ENCODE measurements at places on chromosomes 3 and 15. TPM values are rescaled to one million over a fixed set of nuclear protein-coding genes. Genes with fewer than 3 reads are reported as not detected.

DNA sequence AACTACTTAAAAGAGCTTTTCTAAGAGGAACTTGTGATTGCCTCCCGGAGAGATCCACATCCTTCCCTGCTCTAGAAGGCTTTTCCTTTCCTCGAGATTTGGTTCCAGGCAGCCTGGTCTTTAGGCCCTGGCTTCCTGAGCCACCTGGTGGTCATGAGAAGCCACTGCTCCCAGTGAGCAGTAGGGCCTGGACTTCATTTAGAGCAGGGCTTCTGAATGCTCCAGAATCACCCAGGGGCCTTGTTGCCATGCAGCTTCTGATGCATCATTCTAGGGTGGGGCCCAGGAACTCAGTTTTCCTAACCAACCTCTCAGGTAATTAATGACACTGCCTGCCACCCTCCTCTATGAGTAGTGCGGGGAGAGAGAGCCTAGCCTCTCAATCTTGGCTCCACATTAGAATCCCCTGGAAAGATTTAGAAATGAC lies 29.6 kb downstream of the PSMD6 start:
- DNase-seq, result peak; percentile 39

DNA sequence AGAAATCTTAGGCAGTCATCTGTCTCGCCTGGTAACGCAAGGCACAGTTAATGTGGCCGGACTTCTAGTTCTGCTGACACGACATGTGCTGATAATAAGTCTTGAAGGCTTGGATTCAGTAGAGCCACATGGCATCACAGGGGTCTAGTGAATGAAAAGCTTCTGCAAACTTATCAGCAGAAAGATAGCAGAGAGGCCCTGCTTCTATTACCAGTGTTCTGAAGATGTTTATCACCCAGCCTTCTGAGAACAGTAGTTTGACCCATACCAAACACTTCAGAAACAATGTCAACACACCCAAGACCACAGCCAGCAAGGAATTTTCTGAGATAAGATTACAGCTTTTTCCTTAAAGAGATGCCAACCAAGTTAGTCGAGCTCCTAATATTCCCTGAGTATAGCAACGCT lies 102.7 kb upstream of the UMPS start:
- no peak for DNase-seq

DNA sequence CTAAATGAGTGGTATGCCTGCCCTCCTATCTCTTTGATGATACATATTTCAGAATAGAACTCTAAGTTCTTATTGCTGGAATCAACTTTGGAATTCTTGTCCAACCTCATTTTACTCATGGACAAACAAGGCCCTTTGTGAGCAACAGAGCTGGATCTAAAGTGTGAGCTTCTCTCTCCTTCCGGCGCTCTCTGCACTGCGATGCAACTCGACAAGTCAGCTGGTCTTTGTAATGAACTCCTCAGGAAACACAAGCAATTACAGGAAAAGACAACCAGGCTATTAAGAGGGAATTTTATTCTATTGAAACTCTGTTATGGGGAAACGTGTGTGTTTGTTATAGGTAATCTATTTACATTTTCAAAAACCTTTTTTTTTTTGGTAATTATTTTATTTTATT lies 20.3 kb upstream of the NRROS start:
- no peak for DNase-seq

- DNase-seq, result no peak
These were observed 22.2 kb downstream of the FAM98B start for GRCh38 chr15:38476120-38476519.

DNA sequence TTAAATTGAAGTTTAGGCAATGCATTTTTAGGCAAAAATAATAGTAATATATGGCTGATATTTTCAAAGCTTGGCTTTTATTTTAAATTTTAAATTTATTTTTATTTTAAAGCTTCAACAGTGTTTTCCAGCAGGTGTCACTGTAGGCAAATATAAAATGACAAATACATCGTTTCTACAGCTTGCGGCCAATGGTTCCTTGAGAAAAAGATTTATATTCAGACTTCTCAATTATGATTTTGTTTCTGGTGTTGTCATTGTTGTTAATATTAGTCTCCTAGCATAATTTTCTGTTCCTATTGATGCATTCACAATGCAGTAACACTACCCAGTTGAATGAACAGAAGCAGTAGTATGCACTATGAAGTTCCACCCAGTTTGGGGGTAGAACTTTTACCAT lies 220.7 kb upstream of the DNAJC19 start:
- DNase-seq, result no peak

ACTL6A gene
- 72.1 TPM for total RNA-seq

DNA sequence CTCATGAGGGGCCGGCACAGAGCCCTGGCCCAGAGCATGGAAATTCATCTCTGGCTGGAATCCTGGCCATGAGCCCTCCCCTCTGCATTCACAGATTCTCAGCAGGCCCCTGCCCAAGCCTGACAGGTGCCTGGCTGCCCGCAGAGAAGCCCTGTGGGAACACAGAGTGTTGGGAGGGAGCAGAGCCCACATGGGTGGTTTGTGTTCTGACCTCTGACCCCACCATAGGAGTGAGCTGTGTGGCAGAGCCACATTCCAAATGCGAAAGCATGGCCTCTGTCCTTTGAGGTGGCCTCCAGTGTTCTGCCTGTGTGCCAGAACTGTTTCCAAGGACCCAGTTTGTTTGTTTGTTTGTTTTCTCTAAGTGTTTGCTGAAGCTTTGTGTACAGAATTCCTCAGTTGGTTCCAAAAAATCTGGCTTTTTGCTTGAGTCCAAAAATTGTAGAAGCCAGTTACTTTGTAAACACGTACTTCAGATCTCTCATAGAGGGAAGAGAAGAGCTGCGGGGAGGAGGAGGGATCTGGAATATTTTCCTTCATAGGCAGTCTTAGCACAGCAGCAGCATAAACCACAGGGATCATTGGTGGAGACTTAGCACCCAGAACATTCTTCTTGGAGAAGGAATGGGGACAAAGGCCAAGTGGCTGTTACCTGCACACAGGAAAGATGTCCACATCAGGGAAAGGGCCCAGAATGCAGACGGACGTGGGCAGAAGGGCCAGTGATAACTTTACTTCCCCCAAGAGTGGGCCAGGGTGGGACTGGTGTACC lies 36.0 kb downstream of the GRAMD2A start:
- no peak for DNase-seq

GPR160 gene
- total RNA-seq, result 9.7 TPM

- DNase-seq, result no peak
These were observed 2.4 kb upstream of the PPP1R14D start for GRCh38 chr15:40830884-40831283.

- DNase-seq, result no peak
These were observed 54.4 kb downstream of the WWTR1 start for GRCh38 chr3:149603126-149604074.

DNA sequence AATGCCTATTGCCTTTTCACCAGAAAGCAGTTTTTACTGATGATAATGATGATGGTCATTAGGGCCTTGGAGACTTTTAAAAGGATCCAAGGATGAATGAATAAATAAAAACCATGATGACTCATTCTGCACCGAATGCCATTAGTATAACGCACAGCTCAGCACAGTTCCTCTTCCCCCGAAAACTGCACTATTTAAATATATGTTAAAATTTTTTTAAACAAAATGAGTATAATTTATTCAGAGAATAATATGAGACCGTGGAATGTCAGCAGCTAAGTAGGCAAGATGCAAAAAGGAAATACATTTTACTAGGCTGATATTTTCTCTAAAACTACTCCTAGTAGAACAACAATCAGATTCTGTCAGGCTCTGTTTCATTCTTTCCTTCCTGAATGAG lies 83.4 kb upstream of the NANOGP8 start:
- DNase-seq, result no peak

GABRG3 gene
- total RNA-seq, result not detected

DNA sequence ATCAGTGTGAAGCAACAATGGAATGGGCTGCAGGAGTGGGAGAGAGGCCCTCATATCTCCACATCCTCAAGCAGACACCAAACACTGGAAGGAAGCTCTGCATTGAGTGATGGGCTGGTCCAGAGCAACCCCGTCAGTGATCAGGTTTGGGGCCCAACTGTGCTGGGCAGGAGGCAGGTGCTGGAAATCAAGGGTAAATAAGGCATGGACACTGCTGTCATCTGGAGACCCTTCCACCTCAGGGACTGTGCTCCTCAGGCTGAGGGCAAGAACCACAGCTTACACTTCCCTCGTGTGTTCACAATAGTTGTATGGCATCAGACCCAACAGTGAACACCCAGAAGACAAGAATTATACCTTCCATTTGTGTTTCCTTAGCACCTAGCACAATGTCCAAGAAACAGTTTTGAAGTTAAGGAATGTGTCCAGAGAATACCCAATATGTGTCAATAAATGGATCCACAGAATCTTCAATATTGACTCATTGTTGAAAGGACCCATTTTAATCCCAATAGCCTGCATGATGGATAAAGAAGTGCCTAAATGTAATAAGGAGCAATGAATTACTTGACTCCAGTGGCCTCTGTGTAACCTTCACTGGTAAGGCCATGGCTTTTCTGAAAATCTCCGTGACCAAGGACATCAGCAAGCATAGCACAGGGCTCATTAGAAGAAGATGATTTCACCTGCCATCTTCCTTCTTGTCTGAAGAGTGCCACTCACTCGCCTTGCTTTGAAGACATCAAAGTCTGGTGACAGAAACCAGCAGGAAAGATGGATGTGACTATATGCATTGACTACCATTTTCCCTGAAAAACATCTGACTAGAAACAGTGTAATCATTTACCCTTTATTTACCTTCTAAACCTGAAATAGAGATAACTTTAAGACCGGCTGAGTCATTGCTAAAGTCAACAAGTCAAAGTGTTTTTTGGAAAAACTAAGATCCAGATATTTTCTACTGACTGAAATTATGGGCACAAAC lies 7.0 kb upstream of the AHSG start:
- DNase-seq, result no peak

GRCh38 chr3:42823351-42823750 lies 14.1 kb downstream of the ACKR2 start:
- no peak for DNase-seq

GRCh38 chr3:123061856-123062255 lies 5.0 kb upstream of the PDIA5 start:
- no peak for DNase-seq

- no peak for DNase-seq
These were observed 153.5 kb downstream of the DNAJB8 start for GRCh38 chr3:128313071-128313725.

DNA sequence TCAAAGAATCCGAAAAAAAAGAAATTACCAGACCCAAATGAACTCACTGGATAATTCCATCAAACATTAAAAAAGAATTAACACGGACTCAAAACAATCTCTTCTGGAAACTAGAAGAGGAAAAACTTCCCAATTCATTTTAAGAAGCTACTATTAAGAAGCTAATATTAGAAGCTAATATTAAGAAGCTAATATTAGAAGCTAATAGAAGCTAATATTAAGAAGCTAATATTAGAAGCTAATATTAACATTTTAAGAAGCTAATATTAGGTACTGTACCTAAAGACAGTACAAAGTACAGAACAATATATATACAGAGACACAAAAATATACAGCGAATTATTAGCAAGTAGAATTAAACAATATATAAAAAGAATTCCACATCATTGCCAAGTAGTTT lies 35.9 kb downstream of the HERC2 start:
- DNase-seq, result no peak

DNA sequence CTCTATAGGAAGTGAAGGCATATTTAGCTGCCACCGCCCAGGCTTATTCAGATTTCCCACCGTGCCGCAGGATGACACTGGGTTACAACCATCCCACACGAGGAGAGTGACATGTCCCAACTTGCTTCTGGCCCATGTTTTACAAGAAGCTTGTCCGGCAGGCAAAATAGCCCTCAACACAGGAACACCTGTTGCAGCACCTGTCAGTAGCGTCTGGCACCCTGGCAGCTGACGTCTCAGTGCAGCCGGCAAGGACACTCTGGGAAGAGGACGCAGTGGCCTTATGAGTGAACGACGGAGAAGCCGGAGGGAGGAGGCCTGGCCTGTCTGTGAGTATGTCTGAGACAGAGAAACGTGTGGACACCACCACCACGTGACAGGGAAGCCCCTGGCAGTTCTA lies 32.1 kb downstream of the FAM174B start:
- no peak for DNase-seq

- DNase-seq, result no peak
These were observed 101.2 kb upstream of the ETV5 start for GRCh38 chr3:186209810-186210752.

PP2D1 gene
- total RNA-seq, result not detected

DNA sequence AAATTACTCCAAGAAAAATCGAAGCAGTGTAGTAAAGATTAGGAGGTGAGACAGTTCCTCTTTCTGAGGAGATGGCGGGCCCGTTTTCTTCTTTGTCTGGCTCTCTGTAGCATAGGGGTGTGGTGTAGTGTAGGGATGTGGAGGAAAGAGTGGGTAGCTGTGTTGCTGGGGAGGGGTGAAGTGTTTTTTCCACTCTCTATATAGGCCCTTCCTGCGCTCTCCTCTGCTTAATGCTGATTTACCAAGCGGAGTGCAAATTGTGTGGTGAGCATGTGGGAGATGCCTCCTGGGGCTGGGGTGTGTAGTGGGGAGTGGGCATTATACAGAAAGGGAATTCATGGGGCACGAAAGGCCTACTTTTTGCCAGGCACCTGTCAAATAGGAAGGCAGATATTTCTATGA lies 94.9 kb downstream of the ST6GAL1 start:
- DNase-seq, result no peak
